ENCODE measurements at places on chromosomes 4 and X.

- no peak for DNase-seq
Measured at GRCh38 chr4:212438-213188, 88.3 kb downstream of the ZNF718 start.

DNA sequence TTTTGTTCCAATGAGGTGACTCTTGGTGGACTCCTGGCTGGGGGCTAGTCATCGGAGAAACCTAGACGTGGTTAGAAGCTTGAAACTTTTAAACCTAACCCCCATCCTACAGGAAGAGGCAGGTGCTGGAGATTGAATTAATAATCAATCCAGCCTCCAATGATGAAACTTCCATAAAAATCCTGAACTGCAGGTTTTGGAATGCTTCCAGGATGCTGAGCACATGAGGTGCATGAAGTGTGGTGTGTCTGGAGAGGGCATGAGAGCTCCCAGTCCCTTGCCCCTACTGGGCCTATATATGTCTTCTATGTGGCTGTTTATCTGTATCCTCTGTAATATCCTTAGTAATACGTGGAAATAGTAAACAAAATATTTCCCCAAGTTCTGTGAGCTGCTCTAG lies 90.7 kb upstream of the PDHA2 start:
- DNase-seq = no peak

GRCh38 chrX:37759878-37760418 lies 19.9 kb upstream of the CYBB start:
- no peak for DNase-seq

GRCh38 chr4:138674209-138674608 lies 341.4 kb upstream of the NOCT start:
- DNase-seq = no peak

- no peak for DNase-seq
Measured at GRCh38 chr4:186021461-186022167, 47.3 kb upstream of the TLR3 start.

Measured in stimulated activated CD4-positive, alpha-beta T cell treated with anti-CD3 and anti-CD28 coated beads, Interleukin-4, amount 100 ng/mL, for 48 hours (primary cell).